ENCODE measurements at places on chromosomes 13 and 19.

DNA sequence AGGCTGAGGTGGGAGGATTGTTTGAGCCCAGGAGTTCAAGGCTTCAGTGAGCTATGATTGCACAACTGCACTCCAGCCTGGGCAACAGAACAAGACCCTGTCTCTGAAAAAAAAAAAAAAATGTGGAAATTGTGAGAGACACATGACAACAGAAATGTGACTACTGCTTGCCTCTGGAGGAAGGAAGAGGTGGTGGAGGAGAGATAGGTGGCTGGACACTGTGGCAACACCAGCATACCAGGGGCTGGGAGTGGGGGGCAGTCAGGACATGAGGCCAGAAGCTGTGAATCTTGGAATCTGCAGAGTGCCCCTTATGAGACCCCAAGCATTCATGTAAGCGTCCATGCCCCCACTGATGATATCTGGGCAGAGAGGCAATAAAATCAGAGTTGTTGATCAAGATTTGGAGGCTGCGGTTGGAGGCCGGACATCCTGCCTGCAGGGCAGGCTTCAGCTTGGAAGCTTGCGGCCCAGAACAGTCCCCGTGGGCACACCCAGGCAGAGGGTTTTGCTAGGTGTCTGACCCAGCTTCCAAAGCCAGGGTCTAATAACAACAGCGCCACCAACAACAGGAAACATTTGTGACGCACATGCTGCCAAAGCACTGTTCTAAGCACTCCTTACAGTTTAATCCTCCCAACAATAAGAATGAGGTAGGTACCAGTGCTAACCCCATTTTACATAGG lies 16.9 kb downstream of the FAM187B start:
- no peak overlapping the region for H3K4me3 ChIP-seq
- no peaks in the 10 kb centered on the region for H3K27me3 ChIP-seq
- DNase-seq = no peak

- H3K4me3 ChIP-seq = no peak overlapping the region
- peaks cover 10% of the 10 kb centered on the region for H3K4me1 ChIP-seq
- H3K27me3 ChIP-seq = no peaks in the 10 kb centered on the region
Observed at GRCh38 chr19:38970664-38971532, 4.6 kb downstream of the FBXO17 start.

DNA sequence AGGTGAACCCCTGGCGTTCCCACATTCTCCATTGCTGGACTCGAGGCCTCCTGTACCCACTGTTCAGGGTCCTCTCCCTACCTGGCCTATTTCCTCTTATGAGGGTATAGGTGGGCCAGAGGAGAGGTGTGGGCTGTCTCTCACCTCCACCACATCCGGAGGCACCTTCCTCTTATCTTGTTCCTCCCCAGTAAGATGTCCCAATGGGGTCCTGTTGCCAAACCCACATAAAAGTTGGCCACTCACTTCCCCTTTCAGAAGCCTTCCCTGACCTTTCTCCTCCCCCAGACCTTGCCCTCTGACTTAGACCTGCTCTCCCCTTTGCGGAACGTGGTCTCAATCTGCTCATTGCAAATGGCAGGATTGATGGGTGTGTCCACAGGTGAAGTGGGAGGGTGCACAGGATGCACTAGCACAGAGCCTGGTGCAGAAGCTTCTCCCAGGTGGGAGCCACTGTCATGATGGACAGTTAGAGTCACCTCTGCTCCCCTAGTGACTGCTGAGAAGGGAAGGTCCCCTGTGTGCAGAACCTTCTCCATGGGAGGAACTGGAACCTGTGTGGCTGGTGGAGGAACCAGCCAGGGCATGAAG lies 1.3 kb downstream of the CYP4F3 start:
- H3K27me3 ChIP-seq = no peaks in the 10 kb centered on the region
- no peak overlapping the region for H3K4me3 ChIP-seq
- H3K4me1 ChIP-seq = no peaks in the 10 kb centered on the region
- peaks cover 2% of the 10 kb centered on the region for H3K36me3 ChIP-seq
- no peak for DNase-seq
- no peak overlapping the region for H3K27ac ChIP-seq

DNA sequence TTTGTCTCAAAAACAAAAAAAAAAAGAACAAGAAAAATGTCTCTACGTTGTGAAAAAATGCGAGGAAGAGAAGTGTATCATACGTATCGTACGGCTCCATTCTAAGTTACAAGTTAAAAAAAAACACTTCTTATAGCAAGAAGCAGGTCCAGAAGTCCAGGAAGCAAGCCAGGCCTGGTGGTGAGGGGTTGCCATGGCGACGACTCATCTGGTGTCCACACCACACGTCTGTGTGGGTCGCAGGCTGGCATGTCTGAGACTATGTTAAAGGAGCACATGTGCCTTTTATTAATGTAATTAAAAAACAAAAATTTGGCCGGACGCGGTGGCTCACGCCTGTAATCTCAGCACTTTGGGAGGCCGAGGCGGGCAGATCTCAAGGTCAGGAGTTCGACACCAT lies 5.9 kb downstream of the MED16 start:
- no peaks in the 10 kb centered on the region for H3K4me1 ChIP-seq
- no peaks in the 10 kb centered on the region for H3K27me3 ChIP-seq
- no peak for DNase-seq
- H3K36me3 ChIP-seq = peaks cover 13% of the 10 kb centered on the region

DNA sequence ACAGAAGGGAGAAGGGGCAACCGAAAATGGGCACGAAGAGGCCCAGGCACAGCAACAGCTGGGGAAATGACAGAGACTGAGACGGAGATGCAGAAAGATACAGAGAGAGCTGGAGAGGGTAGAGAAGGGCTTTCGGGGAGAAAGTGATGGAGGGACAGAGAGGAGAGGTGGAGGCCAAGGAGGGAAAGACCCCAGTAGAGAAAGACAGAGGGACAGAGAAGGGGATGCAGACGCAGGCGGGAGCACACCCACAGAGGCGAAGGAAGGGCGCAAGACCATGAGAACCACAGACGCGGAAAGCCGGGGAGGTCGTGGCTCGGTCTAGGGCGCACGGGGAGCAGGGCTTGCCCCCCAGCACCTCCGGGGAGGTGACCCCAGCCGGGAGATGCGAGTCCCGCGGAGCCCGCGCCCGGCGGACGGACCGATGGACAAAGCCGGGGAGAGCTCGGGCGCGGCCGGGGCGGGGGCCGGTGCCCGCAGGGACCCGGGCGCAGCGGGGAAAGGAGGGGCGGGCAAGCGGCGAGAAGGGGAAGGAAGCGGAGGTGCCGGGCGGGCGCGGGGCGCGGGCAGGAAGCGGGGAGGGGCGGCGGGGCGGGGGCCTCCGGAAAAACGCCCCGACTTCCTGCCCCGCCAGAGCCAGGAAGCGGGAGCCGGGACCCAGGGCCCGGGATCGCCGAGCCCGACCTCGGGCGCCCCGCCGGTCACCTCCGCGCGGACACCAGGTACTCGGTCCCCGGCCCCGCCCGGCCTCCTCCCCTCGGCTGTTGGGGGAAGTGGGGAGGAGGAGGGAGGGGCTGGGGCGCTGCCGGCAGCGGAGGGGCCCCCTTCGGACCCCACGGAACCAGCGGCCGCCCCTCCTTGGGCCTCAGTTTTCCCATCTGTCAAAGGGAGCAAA lies at the start of gene ARHGEF1:
Gene ARHGEF1, plus strand, starts transcription at position 617 of the 895 bp plus-strand sequence. CDS start 4,899 bp downstream, outside the sequence.
- peaks cover 24% of the 10 kb centered on the region for H3K4me1 ChIP-seq
- peaks cover 42% of the 10 kb centered on the region for H3K27me3 ChIP-seq
- H3K36me3 ChIP-seq = no peaks in the 10 kb centered on the region
- H3K4me3 ChIP-seq = peak within 1 kb of the TSS; percentile 93

DNA sequence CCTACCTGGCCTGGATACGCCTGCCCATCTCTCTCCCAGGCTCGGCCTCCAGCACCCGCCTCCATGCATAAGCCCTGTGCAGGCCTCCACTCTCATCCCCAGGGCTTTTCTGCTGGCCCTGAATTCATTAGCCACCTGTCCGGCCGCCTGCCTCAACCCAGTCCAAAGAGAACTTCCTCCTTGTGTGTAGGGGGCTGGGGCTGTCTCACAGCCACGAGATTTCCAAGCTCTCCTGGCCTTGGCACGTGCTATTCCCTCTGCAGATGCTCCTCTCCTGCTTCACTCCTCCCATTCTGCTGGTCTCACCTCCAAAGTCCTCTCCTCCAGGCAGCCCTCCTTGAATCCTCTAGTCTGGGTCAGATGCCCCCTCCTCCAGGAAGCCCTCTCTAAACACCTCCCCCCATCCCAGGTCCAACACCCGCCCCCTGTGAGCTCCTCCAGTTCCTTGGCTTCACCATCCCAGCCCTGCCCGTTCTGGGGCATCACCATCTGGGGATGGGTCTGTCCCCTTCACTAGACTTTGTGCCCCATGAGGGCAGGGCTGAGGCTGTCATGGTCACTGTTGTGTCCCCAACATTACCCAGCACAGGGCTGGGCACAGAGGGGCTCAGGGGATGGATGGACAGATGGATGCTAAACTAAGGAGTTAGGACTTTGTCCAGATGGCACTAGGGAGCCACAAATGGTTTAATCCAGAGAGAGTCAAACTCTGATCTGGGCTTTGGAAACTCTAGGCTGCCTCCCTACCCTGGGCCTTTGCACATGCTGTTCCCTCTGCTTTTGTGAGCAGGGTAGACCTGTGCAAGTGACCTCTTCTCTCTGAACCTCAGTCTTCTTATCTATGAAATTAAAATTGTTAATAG lies 14.8 kb downstream of the MEIS3 start:
- H3K36me3 ChIP-seq = peaks cover 39% of the 10 kb centered on the region
- DNase-seq = no peak

DNA sequence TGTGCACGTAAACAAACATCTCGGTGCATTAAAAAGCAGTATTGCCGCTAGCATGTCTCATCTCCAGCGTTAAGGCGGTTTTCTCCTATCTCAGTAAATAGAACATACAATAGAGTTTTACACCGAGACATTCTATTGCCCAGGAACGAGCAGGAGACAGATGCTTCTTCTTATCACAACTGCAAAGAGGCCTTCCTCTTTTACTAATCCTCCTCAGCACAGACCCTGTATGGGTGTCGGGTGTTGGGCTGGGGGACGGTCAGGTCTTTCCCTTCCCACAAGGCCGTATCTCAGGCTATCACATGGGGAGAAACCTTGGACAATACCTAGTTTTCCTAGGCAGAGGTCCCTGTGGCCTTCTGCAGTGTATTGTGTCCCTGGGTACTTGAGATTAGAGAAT lies 21.2 kb downstream of the ZNF233 start:
- H3K4me1 ChIP-seq = peaks cover 9% of the 10 kb centered on the region
- DNase-seq = no peak
- H3K27ac ChIP-seq = no peak overlapping the region
- H3K36me3 ChIP-seq = peaks cover 54% of the 10 kb centered on the region
- H3K4me3 ChIP-seq = no peak overlapping the region

- peak within 1 kb of the TSS; percentile 100 for H3K27ac ChIP-seq
- H3K36me3 ChIP-seq = peaks cover 7% of the 10 kb centered on the region
- peaks cover 24% of the 10 kb centered on the region for H3K4me1 ChIP-seq
- peak within 1 kb of the TSS; percentile 95 for H3K4me3 ChIP-seq
- peak; percentile 86 for DNase-seq
Observed at GRCh38 chr19:20923077-20923871, at the start of gene ZNF85. ZNF85 (plus strand) TSS chr19:20923251; CDS start chr19:20923401, 150 bp downstream.

GRCh38 chr19:1045247-1045603 lies 5.3 kb downstream of the ABCA7 start:
- DNase-seq = no peak
- no peaks in the 10 kb centered on the region for H3K27me3 ChIP-seq
- no peak overlapping the region for H3K27ac ChIP-seq
- peaks cover 11% of the 10 kb centered on the region for H3K4me1 ChIP-seq
- no peaks in the 10 kb centered on the region for H3K36me3 ChIP-seq

GRCh38 chr13:21208652-21209154 lies 32.2 kb downstream of the MRPL57 start:
- H3K4me1 ChIP-seq = no peaks in the 10 kb centered on the region
- DNase-seq = no peak
- peaks cover 9% of the 10 kb centered on the region for H3K27me3 ChIP-seq
- H3K36me3 ChIP-seq = no peaks in the 10 kb centered on the region

DNA sequence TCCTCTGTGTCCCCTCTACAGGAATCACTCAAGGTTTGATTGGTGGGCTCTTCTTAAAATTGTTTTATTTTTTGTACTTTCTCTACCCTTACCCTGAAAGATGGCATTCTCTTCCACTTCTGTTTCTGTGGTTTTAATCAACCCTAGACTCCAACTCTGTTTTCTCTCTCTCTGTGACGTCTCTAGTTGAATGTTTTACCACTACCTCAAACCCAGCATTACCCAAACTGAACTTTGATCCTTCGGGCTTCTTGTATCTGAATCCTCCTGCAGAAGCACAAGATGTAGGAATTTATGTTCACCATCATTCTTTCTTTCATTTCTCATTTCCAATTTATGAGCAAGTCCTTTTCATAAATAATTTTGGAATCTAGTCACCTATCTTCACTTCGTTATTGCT lies 39.9 kb downstream of the PCCA start:
- H3K4me1 ChIP-seq = peaks cover 4% of the 10 kb centered on the region
- no peak overlapping the region for H3K27ac ChIP-seq
- peaks cover 7% of the 10 kb centered on the region for H3K36me3 ChIP-seq
- DNase-seq = no peak
- H3K27me3 ChIP-seq = no peaks in the 10 kb centered on the region
- H3K4me3 ChIP-seq = no peak overlapping the region

- H3K4me1 ChIP-seq = peaks cover 10% of the 10 kb centered on the region
- H3K4me3 ChIP-seq = no peak overlapping the region
- no peak for DNase-seq
Observed at GRCh38 chr13:60944016-60944415, 471.6 kb downstream of the PCDH20 start.

DNA sequence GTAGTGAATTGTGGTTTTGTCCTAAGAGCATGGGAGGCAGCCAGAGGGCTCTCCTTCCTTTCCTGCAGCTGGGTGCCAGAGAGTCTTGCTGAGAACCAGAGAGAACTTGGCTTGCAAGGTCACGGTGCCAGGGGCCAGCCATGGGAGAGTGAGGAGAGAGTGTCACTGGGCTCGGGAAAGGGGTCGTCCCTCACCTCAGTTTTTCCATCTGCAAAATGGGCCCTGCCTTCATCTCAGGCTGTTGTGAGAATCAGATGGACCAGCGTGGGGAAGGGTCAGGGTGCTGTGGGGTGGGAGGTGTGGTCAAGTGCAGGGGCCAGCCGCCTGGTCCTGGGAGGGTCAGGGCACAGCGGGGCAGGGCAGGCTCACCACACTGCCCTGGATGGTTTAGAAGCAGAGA lies 7.3 kb downstream of the LRP3 start:
- no peak overlapping the region for H3K27ac ChIP-seq
- H3K4me3 ChIP-seq = no peak overlapping the region
- no peaks in the 10 kb centered on the region for H3K27me3 ChIP-seq
- H3K4me1 ChIP-seq = no peaks in the 10 kb centered on the region
- no peak for DNase-seq
- H3K36me3 ChIP-seq = peaks cover 6% of the 10 kb centered on the region

DNA sequence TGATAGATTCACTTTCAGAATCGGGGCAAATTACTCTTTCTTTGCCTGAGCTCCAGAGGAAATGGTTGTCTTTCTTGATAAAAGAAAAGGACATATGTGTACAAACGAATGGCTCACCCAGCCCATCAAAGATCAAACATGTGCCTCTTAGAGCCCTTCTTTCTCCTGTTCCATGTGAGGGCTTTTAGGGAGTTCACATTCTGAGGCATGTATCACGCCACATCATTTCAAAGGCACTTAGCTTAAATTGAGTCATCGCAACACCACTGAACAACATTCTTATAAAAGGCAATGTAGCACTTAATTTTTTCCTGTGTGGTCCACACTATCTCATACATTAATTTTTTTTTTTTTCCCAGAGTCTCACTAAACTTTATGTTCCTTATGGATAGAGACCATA lies 521.0 kb downstream of the SUCLA2 start:
- H3K36me3 ChIP-seq = no peaks in the 10 kb centered on the region
- H3K4me1 ChIP-seq = no peaks in the 10 kb centered on the region
- H3K27ac ChIP-seq = no peak overlapping the region
- no peak for DNase-seq
